ENCODE measurements at places on chromosomes 12 and 14.
A peak's percentile ranks its signal among the peaks of the same experiment; 100 is the strongest.

DNA sequence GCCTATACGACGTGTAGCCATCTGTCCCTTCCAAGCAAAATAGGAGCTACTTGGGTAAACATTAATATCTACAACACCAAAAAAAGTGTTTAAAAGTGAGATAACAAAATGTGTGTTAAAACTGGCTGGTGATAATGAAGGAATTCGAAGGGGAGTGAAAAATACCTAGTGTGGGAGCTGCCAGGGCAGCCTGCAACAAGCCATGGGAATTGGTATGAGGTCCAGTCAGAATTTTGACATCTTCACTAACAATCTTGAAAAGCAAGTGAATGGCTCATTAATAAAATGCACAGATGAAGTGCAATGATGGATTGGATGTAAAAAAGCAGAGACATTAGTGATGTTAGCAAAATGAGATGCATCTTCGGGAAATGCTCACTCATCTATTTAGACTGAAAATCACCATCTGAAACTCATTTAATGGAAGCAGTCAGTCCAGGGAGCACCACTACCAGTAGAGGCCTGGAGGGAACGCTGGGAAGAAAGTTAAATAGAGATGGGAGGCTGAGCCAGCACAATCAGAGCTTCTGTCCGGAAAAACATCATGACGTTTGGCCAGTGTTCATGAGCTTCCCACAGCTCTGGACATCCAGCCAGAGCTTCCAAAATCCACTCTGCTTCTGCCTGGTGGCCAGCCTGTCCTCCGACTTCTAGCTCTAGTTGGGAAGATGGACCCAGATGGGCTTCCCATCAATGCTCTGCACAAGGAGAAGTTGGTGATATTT, 405.0 kb upstream of the TMTC1 start:
- no peak for DNase-seq

- no peak for DNase-seq
These were observed 7.8 kb upstream of the CPM start for GRCh38 chr12:68940731-68941130.

DNA sequence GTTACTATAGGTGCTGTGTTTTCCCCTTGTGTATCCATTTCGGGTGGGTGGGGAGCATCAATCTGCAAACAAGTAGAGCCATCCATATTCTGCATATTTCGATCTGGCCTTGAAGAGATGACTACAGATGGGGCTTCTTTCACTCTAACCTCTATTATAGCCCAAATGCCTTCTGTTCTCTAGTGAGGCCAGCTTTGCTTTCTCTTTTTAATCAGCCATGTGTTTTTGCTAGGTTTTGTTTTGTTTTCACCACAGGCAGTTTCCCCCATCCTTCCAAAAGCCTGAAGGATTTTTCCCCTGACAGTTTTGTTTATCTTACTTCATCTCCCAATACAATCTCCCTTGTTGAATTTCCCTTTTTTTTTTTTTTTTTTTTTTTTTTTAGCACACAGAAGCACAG, 224.1 kb downstream of the BTG1 start:
- DNase-seq, result peak; percentile 22

- peak; percentile 66 for DNase-seq
These were observed 148.0 kb upstream of the PDE3A start for GRCh38 chr12:20220339-20220738.

DNA sequence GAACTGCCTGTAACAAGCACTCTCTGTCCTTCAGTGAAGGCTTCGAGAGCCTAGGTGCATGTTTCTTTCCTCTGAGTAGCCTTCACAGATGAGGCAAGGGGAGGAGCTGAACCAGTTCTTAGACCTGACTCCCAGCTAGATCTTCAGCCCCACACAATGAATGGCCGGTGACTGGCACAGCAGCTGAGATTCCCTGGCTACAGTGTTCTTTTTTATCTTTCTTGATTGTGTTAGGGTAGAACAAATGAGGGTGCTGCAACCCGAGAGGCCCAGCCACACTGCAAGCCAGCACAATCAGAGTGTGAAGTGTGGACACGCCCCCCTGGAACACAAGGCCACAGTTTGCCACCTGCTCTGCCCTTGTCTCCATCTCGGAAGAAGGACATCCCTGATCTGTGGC, 19.1 kb upstream of the COL2A1 start:
- DNase-seq, result no peak

DNA sequence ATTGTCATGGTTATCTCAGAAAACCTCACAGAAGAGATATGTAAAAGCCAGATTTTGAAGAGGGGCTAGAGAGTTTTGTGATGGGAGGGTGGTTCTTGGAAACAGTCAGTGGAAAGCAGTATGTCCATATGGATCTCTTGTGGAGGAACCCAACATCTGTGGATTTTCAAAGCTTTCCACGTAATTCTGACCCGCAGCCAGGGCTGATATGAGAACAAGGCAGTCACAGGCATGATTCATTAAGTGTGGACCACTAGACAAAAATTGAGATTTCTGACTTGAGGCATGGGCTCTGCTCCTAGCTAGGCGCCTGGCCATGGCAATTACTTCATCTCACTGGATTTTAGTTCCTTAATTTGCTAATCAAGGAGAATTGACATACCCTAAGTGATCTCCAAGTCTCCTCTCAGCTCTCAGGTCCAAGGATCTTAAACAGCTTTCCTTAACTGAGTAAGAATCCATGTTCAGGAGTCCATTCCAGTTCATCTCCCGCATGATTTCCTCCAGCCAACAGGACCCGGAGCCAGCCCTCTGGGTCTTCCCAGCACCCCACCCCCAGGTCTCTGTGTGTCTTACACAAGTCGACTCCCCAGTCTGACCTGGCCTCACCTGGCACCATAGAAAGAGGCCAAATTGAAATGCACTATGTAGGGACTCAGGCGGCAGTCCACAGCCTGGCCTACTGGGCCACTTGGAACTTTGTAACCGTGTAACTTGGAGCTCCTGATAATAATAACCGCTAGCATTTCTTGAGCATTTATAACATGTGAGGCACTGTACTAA, 176.3 kb upstream of the PARP11 start:
- DNase-seq, result no peak

DNA sequence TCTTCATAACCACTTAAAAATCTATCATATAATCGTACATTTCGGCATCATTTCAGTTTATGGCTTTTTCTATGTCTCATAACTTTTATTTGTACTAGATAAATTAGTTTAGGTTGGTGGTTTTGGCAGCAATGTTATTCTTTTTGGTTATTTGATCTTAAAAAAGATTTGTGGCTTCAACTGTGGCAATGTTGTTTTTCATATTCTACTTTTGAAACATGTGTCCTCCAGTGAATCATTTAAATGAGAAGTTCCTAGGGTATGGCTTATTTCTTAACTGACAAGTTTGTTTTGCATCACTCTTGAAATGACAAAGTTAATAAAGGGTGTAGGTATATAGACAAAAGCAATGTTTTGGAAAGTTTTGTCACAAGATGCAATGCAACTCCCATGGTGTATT, 11.1 kb upstream of the KITLG start:
- no peak for DNase-seq

GRCh38 chr14:91249841-91250616, 5.5 kb upstream of the GPR68 start:
- no peak for DNase-seq

GRCh38 chr14:95023886-95024285, 133.4 kb downstream of the DICER1 start:
- no peak for DNase-seq

DNA sequence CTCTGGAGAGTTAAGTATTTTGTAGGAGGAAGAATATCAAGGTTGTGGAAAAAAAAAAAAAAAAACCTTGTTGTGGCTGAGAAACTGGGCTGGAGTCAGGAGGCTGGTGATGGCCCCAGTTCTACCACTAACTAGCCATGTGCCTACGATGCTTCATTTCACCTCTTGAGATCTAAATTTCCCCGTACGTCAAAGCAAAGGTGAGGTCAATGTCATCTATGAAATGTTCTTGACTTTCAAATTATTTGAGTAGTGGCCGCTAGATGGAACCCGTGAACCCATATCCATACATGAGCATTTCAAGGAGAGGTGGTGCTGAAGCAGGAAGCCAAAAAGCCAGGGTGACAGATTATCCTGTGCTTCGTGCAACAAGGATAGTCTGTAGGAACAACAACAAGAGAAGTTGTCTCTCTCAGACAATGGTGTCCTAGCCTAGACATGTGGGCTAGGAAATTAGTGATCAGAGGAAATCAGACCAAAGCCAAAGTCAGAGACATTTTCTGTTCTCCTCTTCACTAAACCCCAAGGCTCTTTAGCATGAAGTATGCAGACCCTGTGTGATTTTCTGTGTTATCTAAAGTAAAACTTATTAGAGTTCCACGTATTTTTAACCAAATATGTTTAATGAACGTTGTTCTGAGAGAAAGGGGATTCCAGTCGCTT, 95.5 kb upstream of the ETV6 start:
- peak; percentile 67 for DNase-seq

- peak; percentile 71 for DNase-seq
These were observed 716 bp upstream of the PTGDR start for GRCh38 chr14:52266782-52267181.

DNA sequence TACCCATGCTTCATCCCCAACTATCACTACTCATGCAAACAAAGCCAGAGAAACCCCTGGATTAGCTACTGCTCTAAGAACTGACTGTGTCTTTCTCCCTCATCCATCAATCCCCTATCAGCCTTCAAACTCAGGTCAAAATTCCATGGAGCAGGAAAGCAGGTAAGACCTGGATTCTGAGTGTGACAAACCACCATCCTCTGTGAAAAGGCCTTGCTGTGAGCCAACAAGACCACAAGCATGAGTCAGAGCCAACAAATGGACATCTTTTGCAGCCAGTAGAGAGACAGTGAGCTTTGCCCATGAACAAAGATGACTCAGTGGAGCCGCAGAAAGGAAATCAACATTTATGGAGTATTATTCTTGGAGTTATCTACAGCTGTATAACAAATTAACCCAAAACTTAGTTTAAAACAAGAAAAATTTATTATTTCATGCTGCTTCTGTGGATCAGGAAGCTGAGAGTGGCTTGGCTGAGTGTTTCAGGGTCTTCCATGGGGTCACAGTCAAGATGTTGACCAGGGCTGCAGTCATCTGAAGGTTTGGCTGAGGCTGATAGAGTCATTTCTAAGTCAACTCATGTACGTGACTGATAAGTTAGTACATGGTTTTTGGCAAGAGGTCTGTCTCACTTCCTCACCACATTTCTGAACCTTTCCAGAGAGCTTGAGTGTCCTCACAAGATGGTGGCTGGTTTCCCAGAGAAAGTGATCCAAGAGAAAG, 61.1 kb downstream of the PITPNM2 start:
- peak; percentile 98 for DNase-seq

GRCh38 chr14:105853089-105853906, 326.9 kb downstream of the TMEM121 start:
- DNase-seq, result no peak

DNA sequence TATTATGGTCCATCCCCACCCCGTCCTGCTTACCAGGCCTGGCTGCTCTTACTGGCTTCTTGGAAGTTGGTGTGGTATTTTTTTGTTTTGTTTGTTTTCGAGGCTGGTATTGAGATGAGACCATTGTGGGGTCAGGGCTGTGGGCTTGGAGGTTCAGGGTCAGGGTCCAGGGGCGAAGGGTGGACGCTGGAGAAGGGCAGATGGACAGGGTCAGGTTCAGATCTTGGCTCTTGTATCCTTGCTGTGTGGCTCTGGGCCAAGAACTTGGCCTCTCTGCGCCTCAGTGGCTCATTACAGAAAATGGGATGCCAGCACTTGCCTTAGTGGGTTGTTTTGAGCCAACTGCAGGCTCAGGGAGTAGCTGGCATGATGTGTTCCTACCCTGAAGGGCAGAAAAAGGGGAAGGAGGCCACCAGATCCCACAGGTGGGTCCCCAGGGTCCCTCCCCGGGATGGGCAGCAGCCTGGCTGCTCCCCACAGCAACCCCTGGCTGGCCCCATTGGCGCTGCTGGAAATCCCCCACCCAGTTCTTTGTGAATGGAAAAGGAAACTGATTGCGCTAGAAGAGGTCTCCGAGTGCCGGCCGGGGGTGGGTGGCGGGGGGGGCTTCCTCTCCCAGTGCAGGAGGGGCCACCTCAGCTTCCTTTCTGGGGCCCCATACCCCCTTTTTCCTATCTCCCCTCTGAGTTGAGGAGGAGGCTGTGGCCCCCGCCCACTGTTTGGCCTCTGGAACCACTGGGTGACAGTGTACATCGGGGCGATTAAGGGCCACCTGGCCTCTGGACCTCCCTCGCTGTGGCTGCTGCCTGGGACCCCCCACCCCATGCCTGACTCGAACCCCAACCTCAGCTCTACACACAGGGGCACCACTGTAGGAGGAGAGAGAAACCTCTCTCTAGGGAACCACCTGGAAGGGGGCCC, 25.0 kb downstream of the SH2B3 start:
- no peak for DNase-seq

- DNase-seq, result no peak
These were observed 49.8 kb downstream of the NOC4L start for GRCh38 chr12:132194056-132194455.

DNA sequence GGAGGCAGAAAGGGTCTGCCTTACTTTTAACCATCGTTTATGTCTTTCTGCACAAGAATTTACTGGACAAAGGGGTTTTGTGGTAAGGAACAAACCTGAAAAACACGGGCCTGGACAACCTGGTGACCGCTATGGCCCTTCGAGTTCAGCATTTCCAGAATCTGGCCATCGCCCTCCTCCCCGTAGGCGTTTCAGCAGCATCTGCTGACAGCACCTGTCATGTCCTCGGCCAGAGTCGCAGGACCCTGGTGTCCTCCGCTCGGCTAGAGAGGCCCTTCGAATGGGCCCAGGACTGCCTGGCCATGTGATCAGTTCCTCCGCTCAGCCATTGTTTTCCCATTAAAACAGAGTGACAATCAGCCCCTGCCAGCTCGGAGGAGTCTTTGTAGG, 142.8 kb upstream of the FKBP4 start:
- DNase-seq, result no peak

DNA sequence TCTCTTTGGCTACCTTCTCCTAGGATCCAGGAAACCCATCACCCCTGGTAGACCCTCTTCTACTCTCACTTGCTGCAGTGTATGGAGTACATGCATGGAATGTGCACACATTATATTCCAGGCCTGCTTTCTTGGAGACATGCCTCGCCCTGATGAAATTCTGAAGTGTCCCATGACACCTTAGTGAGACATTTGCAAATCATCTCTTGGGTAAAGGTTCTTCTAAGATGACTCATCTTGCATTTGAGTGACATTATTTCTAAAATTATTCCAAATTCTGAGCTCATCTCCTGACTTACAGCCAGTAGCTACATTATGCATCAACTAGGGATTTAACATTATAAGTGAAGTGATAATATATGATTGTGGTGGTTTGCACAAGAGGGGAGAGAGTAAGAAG, 49.8 kb downstream of the SDR9C7 start:
- peak; percentile 60 for DNase-seq

GRCh38 chr12:67034110-67034879, 234.9 kb upstream of the CAND1 start:
- DNase-seq, result peak; percentile 33

GRCh38 chr14:51395361-51395849, 155.4 kb downstream of the TMX1 start:
- peak; percentile 95 for DNase-seq

GRCh38 chr12:69425417-69425816, 44.8 kb upstream of the FRS2 start:
- DNase-seq, result no peak

GRCh38 chr14:99656171-99656570, 11.2 kb downstream of the HHIPL1 start:
- no peak for DNase-seq

GRCh38 chr12:131025234-131025633, 71.5 kb downstream of the ADGRD1 start:
- no peak for DNase-seq

GRCh38 chr12:115930336-115930735, 347.2 kb downstream of the MED13L start:
- DNase-seq, result no peak

GRCh38 chr12:75996861-75997447, 34.6 kb downstream of the PHLDA1 start:
- peak; percentile 55 for DNase-seq

- DNase-seq, result no peak
These were observed 7.6 kb downstream of the NR4A1 start for GRCh38 chr12:52058631-52059361.

Measured in fibroblast of skin of back (primary cell).